ENCODE measurements at places on chromosomes 5 and 9.

- DNase-seq, result no peak
Measured at GRCh38 chr5:75612226-75612569, 945 bp downstream of the ANKDD1B start.

GRCh38 chr9:83920469-83920926, 734 bp downstream of the KIF27 start:
- no peak for DNase-seq

DNA sequence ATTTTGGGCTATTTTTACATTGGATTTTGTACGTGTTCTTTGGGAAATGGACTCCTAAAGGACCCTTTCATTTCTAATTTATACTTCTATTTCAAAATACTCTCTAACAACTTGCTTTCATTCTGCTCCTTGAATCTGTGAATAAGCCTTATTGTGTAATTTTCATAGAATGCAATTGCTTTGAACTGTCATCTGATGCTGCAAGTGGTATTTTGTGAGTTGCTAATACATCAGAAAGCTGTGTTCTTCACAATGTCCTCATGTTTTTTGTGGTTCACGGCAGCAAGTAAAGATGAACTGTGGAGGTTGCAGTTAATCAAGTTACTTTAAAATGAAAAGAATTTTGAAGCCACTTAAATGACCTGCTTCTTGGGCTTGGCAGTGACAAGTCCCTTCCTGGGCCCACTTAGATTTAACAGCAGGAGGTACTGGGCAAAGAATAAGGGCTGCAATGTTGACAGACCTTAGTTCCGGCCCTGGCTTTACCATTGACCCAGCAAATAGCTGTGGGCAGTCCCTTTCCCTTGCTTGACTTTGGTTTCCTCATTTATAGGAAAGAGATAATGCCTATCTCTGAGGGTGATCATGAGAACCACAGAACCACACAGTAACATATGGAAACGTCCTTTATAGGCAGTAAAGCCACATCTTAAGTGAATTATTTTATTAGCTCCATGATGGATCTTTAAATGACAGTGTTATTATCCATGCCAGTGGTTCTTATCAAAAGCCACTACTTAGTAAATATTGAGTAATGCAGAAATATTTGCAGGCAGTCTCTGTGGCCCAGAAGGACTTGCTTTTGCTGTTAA, 54.8 kb downstream of the IQGAP2 start:
- DNase-seq, result no peak

- no peak for DNase-seq
Measured at GRCh38 chr9:131217331-131218031, 58.8 kb downstream of the FAM78A start.

GRCh38 chr5:133480366-133480765, 132.0 kb downstream of the FSTL4 start:
- DNase-seq, result no peak

DNA sequence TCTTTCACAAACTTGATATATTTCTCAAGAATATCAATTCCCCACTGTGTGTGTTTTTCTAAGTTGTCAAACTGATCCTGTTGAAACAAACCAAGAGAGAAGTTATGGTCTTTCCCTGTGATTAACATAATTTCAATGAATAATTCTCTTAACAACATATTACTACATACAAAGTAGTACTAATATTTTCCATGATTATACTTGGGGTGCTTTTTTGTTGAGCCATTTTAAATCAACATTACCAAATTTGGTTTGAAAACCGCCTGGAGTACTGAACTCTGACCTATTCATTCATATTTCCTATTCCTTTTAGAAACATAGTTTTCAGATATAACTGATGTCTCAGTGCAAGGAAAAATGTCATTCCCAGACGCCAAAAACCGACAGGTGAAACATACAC, 48.1 kb downstream of the FNBP1 start:
- DNase-seq, result no peak

DNA sequence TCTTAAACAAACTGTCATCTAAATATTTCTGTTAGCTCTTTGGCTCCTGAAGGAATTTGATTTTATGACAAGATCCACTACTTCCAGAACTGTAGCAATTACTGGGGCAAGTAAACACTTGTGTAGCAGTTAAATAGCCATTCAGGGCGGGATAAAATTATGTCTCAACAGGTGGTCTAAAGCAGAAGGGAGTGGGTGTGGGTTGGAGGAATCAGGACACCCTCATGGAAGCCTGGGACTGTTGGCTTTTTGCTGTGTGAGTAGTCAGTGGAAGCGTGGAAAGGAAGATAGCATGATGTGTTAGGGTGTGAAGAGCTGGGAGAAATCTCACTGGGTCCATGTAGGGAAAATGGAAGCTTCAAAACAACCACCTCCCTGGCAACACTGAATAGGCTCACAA, 127.1 kb downstream of the FBXL7 start:
- DNase-seq, result no peak

DNA sequence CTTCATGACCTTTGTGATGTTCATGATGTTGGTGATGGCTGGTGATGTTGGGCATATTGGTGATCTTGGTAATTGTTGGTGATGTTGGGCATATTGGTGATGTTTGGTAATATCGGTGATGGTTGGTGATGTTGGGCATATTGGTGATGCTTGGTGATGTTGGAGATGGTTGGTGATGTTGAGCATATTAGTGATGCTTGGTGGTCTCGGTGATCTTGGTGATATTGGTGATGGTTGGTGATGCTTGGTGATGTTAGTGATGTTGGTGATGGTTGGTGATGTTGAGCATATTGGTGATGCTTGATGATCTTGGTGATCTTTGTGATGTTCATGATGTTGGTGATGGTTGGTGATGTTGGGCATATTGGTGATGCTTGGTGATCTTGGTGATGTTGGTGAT, 73.8 kb downstream of the IRX2 start:
- DNase-seq, result no peak

DNA sequence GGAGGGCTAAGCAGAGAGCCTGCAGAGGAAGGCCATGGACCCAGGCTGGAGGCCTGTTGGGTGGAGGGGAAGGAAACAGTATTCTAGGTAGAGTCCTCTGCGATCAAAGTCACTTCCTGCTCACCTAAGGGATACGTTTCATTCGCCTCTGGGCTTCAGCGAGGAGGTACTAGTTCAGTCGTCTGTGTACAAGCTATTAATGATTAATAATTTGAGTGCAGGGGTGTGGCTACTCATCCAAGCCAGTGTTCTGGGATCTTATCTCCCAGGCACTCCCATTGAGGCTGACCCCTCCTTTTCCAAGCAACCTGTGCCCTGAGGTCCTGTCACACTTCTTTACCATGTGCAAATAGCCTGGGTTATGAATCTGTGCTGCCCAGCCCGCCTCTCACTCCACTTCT, 25.2 kb downstream of the RALGPS1 start:
- no peak for DNase-seq

- no peak for DNase-seq
Measured at GRCh38 chr9:100426189-100426529, 784 bp upstream of the MSANTD3 start.

GRCh38 chr5:169848271-169848670, 132.0 kb downstream of the INSYN2B start:
- no peak for DNase-seq
